ENCODE measurements at places on chromosomes 11 and 22.

- DNase-seq: no peak
Observed at GRCh38 chr11:22163394-22163797, 29.5 kb upstream of the ANO5 start.

GRCh38 chr11:112235750-112236390, 9.6 kb downstream of the PTS start:
- DNase-seq: no peak

DNA sequence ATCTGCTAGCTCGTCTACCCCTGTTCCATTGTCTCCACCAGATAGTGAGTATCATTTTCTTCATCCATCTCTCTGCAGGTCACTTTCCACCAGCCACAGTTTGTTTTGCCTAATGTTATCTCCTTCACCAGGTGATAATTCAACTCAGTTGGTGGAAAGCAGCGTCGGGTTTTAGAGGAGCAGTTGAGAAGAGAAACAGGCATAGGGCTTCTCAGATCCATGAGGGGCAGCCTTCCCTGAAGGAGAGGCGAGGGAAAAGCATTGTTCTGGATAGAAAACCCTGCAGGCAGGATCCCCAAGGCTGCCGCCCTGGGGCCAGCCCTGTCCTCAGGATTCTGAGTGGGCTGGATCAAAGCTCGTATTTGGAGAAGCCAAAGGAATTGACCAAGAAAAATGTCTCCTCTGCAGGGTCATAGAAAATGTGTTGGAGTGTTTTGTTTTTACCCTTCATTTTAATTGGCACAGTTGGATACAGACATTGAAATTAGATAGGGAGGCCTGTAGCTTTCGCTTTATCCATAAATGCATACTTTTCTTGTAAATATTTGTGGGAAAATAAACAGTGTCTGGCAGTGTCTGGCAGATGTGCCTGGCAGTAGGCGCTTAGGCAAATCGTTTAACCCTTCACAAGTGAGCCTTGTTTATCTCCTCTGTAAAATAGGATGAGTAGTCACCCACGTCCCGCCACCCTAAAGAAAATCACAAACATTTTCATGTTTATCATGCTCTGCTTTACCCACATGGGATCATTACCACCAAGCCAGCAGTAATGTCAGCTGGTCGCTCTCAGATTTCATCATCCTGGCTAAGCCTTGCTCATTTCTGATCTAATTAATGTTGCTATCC, 73.4 kb upstream of the TTC12 start:
- DNase-seq: no peak

GRCh38 chr11:133418218-133418617, 114.1 kb downstream of the OPCML start:
- no peak for DNase-seq

DNA sequence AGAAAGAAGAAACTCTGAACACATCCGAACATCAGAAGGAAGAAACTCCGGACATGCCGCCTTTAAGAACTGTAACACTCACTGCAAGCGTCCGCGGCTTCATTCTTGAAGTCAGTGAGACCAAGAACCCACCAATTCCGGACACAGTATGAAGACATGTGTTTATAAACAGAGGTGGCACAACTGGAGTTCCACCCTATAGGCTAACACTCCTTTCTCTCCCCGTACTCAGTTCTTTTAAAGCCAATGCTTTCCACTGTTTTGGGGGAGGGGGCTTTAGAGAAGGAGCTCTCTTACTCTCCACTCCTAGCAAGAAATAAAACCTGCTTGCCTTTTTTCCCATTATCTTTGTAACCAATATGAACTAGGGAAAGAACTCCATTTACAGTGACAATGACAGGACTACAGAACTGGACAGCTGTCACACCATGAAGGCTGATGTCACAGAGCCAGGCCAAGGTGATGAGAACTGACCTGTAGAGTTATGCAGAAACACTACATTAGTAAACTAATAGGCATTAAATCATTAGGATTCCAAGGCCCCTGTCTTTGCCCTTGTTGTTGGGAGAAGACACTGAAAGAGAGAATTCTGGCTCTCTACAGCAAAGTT, 733 bp downstream of the TRIM5 start:
- DNase-seq: no peak

DNA sequence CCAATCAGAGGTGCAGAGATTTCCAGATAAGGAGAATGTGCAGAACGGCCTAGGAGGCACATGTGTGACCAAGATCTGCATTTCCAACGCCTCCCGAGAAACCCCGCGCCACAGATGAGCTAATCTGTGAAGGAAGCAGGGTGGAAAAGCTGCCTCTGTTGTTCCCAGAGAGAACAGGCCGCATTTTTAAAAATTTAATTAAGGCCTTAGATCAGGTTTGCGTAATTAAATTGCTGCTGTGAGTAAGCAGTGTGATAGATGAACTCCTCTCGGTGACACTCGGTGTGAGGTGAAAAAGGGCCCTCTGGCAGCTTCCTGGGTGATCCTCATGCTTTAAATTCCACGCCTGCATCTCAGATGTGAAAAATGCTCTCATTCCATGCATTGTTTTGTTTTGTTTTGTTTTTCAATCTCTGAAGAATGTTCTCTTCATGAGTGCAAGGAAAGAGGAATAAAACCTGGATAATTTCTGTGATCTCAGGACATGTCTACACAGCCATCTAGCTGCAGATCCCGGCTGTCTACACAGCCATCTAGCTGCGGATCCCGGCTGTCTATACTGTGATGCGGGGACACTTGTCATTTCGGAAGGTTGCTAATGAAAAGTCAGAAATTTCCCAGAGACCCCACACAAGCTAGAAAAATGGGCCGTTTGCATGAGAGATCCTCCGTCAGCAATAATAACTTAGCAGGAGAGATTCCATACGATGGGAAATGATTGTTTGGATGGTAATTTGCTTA, 1398.9 kb downstream of the BRD1 start:
- DNase-seq: no peak

- DNase-seq: no peak
Observed at GRCh38 chr11:112518371-112518770, 257.7 kb upstream of the PLET1 start.

GRCh38 chr11:13596611-13597326, 71.7 kb upstream of the FAR1 start:
- no peak for DNase-seq

DNA sequence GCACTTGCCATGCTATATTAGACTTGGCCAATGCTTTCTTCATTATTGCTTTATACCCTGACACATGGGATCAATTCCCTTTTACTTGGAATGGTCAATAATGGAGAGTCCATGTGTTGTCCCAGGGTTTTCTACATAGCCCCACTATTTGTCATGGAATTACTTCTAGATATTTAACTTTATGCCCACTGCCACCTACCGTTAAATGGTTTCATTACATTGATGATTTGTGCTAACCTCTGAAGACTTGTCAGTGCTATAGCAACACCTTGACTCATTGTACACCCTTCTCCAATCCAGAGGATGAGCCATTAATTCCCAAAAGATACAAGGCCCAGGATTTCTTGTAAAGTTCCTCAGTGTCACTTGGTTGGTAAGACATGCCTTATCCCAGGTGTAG, 31.4 kb upstream of the SLC22A25 start:
- DNase-seq: no peak
